Neuronal stem cell (in vitro differentiated cells): ENCODE measurements at places on chromosomes 1 and 21.

GRCh38 chr1:27365372-27366112 lies 1.2 kb downstream of the MAP3K6 start:
- peak; percentile 88 for DNase-seq

DNA sequence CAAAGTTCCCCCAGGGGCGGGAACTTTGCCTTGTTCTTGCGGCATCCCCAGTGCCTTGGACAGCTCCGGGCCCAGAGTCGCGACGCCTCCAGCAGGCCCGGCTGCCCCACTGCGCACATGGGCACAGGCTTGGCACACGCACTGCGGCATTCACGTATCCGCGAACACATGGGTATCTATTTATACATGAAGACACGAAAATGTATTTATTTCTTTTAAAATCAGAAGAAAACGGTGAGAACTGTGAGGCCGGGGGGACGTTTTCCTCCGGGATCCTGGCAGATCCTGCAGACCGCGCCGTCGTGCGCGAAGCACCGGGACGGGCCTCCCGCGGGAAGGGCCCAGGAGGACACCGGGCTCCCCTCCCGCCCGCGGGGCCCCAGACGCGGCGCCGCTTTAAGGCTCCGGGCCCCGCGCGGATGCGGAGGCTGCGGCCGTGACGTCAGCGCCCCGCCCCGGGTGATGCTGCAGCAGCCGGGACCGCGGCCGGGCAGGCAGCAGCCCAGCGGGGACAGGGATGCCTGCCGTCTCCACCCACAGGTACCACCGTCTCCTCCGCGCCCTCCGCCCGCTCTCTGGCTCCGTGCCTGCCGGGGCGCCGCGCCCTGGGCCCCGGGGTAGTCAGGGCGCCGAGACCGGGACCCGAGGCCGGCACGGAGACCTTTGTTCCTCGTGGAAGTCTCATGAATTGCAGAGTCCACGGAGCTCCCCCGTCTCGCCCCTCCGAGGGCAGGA lies at the start of gene SLC45A1:
Gene SLC45A1, plus strand, starts transcription at position 468 of the 735 bp plus-strand sequence. CDS start 6,216 bp downstream, outside the sequence.
- peak; percentile 54 for DNase-seq

DNA sequence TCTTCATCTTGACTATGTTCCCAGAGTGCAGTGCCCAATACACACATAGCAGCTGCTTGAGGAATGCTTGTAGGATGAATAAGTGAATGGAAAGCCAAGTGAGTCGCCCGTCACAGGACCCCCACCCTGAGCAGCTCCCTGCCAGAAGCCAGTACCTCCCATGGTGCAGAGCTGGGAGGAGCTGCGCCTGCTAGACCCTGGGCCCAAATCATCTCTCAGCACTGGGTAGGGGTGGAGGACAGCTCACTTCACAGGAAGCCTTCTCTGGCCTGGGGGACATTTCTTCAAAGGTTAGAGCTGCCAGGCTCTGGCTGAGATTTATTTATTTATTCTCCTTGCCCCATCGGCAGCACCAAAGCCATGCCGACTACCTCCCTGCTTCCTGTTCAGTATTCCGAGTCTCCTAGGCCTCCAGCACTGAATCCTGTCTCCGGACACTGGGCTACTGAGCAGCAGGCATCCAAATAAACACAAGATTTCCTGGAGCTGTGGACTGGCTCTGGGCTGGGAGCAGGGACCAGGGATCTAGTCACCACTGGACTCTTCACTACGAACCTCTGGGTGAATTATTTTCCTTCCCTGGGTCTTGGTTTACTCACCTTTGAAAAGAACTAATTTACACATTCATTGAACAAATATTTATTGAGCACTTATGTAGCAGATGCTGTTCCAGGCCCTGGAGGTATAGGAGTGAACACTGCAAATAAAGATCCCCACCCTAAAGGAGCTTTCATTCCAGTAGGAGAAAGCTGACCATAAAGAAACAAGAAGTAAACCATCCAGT lies 187.7 kb downstream of the TRABD2B start:
- DNase-seq = no peak

DNA sequence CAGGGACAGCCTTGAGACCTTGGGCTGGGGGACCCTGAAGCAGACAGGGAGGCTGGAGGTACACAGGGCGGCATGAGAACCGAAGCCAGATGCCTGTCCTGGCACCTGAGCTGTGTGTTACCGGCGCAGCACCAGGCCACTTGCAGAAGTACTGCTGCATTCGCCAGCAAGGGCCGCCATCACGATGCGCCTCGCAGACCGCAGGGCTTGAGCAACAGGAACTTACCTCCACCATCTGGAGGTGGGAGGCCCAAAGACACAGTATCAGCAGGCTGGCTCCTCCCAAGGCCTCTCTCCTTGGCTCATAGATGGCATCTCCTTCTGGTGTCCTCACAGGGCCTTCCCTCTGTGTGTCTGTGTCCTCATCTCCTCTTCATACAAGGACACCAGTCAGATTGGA lies 90.1 kb downstream of the PRDM16 start:
- DNase-seq = no peak

GRCh38 chr1:32241001-32241763 lies 5.8 kb upstream of the FAM167B start:
- peak; percentile 61 for DNase-seq

DNA sequence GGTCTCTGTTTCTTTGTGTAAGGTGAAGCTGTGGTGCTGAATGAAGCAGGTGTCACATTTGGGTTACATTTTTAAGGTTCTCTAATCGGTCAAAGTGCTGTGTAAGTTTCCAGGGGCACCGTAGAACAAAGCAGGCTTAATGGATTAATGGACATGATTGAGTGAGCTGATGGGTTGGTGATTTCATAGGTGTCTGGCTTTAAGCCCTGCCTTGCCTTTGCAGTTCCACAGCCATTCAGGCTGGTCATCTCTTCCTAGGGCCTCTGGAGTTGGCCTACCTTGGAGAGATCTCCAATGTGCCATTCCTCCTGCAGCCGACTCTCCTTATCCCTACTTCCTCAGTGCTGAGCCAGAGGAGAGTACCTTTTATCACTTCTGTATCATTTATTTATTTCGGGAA lies 15.2 kb downstream of the GALNT2 start:
- DNase-seq = no peak

DNA sequence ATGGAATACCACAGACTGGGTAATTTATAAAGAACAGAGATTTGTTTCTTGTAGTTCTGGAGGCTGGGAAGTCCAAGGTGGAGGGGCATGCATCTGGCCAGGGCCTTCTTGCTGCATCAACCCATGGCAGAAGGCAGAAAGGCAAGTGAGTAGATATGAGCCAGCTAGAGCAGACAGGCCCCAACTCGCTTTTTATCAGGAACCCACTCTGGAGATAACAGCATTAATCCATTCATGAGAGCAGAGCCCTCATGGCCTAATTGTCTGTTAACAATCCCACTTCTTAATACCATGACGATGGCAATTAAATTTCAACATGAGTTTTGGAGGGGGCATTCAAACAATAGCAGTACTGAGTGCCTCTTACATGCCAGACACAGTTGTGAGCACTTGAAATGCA lies 87.2 kb upstream of the SOX13 start:
- DNase-seq = no peak

GRCh38 chr1:3669421-3669821 lies 17.1 kb downstream of the TP73 start:
- DNase-seq = no peak

- no peak for DNase-seq
These were observed at the start of gene CA6 for GRCh38 chr1:8945568-8945967. CA6 (plus strand) TSS chr1:8945868; CDS start chr1:8945887, 19 bp downstream.

GRCh38 chr1:87804128-87804527 lies 475.4 kb downstream of the LMO4 start:
- no peak for DNase-seq

DNA sequence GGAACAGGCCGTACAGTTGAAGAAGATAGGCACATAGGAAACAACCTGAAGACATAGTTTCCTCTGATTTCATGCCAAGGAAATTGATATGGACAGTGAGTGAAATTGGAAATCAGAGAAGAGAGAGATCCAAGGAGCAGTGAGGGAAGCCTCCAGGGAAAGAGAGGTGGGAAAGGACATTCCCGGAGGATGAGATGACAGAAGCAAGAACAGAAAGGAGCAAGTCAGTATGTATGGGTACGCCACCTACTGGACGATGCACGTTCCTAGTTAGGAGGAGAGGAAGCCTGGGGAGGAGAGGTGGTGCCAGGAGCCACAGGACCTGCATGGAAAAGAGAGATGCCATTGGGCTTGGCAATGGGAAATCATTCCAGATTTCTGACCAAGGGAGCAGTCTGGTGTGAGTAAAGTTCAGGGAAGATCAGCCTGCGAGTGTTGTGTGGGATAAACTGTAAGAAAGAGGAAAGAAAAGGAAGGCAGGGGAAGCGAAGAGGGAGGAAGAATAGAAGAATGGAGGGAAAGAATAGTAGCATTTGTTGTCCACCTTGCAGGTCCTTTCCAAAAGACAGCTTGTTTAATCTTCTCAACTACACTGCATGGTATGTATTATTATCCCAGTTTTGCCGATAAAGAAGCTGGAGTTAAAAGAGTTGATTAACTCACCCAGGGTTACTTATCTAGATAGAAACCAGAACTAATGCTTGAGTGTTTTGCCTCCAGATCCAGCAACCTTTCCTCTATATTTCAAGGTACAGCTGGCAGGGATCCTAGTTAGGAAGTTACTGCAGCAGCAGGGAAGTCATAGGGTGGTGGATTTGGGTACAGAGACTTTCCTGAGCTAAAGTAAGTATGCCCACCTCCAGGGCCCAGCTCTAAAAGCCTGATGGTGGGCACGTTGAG lies 27.4 kb downstream of the C1orf116 start:
- DNase-seq = peak; percentile 47

DNA sequence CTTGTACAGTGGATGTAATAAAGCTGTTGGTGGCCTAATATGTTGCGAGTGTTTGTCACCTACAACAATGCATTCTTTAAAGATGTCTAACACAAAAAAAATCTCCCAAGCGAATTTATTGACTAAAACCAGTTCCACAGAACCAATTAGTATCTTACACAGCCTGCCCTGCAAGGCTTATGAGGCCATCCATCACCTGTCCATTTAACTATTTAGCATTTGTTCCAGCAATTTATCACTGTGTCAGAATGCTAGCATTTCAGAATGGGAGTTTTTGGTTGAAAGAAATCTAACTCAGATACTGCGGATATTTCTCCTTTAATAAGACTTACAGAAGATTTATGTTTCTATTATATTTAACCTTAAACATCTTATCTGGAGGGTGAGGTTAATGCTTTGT lies 831.1 kb upstream of the PRMT6 start:
- no peak for DNase-seq

DNA sequence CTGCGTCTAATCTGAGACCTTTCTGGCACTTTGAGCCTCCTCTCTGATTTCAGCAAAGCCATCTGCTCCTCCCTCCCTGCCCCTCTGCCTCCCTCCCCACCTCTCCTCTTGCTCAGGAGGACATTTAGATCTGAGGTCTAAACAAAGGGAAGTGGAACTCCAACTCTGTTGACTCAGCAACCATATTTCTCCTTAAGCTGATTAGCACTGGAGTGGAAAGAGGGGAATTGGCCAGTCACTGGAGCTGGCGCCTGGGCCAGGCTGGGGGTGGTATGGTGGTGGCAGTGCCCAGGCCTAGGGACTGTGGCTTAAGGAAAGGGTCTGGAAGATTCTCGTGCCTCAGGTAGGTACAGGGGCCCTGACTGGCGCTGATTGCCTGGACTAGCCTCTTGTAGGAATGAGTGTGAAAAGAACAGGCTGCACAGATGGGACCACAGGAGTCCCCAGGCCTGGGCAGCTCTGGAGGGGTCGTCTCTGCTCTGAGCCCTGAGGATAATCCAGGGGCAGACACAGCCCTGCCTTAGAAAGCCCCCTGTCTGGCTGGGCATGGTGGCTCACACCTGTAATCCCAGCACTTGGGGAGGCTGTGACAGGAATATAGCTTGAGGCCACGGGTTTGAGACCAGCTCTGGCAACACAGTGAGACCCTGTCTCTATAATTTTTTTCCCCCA lies 11.9 kb downstream of the SH2D2A start:
- DNase-seq = no peak

- DNase-seq = no peak
These were observed 1369.1 kb upstream of the ADGRL4 start for GRCh38 chr1:80375662-80376061.

GRCh38 chr1:35038723-35039122 lies 7.0 kb upstream of the ZMYM6 start:
- no peak for DNase-seq

DNA sequence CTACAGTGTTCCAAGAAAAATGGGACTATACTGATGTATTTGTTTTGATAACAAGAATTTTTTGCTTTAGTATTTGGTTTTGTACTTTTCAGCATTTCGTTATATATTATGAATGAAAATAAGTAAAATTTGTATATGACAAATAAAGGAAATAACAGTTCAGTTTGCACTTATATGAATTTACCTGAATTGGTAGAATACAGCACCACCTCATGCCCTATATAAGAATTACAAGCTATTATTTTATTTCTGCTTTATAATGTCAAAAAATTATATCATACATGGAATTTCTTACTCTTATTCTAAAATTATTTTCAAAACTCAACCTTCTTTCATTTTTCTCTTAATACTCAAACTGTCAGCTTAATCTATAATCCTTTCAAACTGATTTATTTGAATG lies 14.6 kb downstream of the EFCAB7 start:
- DNase-seq = no peak

DNA sequence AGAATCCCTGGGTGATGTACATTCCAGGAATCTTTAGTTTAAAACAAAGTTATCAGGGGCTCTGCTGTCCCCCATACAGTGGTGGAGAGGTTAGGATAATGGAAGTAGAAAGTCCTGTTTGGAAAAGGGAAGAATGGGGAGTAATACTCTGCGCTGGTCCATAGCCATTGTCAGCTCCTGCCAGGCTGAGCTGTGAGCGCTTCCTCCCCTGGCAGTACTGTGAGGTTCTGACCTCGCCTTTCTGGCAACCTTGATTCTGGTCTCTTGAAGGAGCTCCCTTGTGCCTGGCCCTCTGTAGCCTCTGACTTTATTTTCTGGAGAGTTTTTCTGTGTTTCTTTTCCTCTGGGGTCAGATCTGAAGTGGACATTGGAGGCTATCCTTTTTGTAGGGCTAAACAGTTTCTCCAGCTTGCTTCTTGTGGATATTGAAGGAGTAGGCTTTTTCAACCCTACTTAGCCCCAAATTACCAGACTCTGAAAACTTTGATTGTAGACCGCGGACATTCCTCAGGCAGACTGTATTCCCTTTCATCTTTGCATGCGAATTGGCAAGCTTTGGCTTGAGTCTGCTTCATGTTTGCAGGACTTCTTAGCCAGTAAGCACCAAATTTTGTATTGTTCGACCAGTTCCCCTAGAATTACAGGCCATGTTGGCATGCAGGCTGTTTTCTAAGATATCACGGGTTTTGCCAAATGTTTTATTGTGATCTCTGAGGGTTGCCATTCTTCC lies 13.8 kb downstream of the UBE4B start:
- no peak for DNase-seq

DNA sequence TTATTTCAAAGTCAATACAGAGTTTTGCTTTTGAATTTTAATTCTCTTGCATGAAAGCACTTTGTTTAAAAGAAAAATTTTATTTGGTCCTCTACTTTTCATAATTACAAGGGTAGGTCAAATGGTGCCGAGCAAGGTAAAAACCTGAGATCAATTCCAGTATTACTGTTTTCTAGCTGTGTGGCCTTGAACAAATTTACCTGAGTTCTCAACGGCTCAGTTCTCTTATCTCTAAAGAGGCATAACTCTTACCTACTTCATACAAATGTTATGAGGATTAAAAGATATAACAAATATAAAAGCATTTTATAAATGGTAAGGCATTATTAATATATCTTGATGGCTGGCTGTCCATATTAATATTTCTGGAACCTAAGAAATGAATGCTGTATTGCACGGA lies 42.5 kb downstream of the USP24 start:
- no peak for DNase-seq

- DNase-seq = no peak
These were observed 24.9 kb upstream of the KCNC4 start for GRCh38 chr1:110185181-110185580.
